ENCODE measurements at places on chromosomes 4 and X.

- DNase-seq, result no peak
Measured at GRCh38 chr4:6689506-6689960, 4.1 kb upstream of the S100P start.

- DNase-seq, result no peak
Measured at GRCh38 chrX:16628946-16629595, 20.9 kb upstream of the S100G start.

DNA sequence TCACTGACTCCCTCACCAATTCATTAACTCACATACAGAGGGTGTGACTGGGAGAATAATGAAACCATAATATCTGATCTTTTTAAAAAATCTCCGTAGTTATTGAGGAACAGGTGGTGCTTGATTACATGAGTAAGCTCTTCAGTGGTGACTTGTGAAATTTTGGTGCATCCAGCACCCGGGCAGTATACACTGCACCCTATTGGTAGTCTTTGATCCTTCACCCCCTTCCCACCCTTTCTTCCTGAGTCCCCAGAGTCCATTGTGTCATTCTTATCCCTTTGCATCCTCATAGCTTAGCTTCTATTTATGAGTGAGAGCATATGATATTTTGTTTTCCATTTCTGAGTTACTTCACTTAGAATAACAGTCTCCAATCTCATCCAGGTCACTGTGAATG, 1143.8 kb downstream of the PCDH19 start:
- DNase-seq, result no peak

DNA sequence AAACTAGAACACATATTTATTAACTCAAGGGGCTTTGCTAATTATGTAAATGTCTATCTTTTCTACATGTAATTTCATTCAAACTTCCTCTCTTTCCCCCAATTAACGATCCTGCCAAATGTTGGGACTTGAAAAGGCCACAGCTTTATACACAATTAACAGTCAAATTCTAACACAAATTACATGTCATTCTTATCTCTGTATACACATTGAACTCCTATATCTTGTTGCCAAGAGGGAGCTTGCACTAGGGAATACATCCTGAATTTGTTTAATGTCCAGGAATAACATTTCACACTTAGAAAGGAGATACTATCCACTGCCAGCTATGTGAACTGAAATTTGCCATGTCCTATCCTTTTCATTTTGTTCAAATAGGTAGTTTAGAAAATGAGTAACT, 38.9 kb upstream of the MAB21L2 start:
- DNase-seq, result no peak

- no peak for DNase-seq
Measured at GRCh38 chrX:130173190-130173895, 1.6 kb downstream of the RAB33A start.

DNA sequence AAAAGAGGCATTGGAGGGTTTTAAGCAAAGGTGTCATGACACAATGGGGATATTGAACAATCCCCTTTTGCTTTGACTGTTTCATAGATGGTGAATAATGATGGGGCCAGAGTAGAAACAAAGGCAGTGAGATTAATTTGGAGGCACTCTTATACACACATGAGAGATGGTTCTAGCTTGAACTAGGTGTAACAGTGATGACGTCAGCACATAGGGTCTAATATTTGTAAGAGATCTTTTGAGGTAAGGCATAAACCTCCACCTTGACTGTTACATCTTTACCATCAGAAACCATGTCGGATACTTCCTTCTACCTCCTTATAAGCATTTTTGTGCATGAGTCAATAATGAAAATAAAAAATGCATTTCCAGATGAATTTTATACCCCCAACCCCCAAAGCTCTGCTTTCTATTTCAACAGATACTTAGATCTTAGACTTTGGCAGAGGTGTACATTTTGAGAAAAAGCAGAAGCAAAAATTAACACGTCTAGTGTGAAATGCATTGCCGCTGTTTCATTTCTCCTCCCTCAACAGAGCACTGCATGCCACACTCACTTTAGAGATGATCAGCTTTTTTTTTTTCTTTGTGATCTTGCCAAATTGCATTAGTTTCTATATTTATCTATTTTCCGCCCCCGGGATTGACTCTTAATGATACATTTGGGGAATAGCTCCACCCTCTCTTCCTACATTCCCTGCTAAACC, 87.2 kb downstream of the HS3ST1 start:
- no peak for DNase-seq

- DNase-seq, result no peak
Measured at GRCh38 chr4:186666750-186667149, 56.9 kb downstream of the FAT1 start.

- DNase-seq, result no peak
Measured at GRCh38 chr4:155711556-155711955, 44.9 kb downstream of the GUCY1A1 start.

DNA sequence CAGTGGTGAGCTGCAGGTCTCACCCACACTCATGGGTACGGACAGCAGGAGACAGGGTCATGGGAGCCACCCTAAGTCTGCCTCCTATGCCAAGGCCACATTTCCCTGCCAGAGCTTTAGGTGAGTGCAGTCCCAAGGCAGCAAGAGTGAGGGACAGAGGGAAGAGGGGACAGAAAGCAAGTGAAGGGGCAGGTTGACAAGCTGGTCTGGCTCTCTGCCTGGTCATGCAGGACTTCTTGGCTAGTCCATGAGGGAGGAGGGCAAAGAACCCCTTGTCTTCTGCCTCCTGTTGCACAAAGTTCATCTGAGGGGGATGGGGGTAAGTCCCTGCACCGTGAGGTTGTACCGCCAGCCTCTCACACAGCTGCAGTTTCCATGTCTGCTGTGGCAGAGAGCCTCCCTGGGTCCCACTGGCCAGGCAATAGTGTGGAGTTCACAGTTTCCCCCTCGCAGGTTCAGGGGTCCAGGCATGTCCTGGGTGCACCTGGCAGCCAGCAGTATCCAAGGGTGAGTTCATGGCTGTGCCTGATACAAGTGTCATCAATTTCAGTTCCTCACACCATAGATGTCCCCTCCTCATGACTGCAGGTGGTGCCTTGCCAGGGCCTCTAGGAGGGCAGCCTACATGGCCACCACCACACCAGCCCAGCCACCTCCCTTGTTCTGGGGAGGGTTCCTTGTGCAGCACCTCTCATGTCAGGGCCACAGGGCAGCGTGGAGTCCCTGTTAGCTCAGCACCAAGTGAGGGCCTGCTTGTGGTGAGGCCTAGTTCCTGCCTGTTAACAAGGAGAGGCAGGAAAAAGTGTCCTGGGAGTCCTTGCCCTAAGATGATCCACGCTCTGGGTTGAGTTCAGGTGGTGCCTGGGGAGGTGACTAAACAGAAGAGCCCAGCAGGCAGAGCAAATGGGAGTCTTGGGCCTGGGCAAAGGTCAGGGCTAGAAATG, 72.5 kb downstream of the ADRA2C start:
- no peak for DNase-seq

DNA sequence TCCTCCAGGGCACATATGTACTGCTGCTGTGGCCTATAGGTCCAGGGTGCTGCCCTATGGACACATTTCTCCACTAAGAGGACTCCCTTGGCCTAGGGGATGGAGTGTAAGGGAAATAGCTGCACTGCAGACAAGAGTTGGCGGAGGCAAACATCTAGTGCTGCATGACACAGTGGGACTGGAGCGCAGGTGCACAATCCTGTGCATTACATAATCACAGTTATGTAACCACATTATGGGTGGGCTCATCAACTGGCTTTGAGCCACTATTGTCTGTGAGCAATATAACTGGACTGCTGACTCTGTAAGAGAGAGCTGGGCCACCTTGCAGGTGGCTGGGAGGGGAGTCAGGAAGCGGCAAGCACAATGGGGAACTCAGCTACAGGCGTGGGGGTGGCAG, 3.2 kb upstream of the TIGD2 start:
- no peak for DNase-seq

- DNase-seq, result no peak
Measured at GRCh38 chrX:53716328-53717088, 30.0 kb upstream of the HUWE1 start.

DNA sequence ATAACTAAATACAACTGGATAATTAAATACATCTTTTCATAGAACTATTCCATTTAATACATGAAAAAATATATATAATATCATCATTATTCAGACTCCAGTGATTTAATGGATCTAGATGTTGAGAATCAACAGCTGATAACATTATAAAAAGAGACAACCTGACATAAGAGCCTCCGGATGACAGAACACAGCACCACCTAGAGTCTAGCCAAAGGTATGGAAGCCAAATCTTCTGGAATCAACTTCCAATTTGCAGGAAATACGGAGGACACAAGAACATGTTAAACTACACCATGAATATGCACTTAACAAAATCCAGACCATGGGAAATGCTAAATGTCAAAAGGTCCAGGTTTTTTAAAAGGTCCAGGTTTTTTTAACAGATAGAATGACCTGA, 55.0 kb downstream of the LRBA start:
- no peak for DNase-seq

DNA sequence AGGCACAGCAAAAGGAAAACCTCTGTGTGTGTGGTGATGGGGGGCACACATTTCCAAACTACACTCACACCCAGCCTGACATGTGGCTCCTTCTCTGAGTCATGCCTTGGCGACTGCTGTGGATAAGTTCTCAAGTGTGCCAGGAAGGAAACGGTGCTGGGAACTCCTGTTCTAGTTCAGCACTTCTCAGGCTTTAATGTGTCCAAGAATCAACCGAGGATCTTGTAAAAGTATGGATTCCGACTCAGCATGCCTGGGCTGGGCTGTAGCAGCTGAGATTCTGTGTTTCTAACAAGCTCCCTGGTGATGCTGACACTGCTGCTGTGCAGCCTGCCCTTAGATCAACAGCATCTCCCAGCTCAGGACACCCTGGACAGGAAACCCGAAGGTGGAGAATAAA, 20.2 kb downstream of the CLNK start:
- DNase-seq, result no peak

DNA sequence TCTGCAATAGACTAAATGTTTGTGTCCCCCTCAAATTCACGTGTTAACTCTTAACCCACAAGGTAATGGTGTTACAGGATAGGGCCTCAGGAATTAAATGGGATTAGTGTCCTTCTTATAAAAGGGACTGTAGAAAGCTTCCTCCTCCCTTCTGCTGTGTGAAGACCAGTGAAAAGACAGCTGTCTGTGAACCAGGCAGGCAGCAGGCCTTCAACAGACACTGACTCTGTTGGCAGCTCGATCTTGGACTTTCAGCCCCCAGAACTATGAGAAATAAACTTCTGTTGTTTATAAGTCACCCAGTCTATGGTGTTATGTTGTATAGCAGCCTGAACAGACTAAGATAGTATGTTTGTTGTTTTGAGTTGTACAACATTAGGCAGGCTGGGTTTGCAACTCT, 208.1 kb downstream of the GBA3 start:
- DNase-seq, result no peak

DNA sequence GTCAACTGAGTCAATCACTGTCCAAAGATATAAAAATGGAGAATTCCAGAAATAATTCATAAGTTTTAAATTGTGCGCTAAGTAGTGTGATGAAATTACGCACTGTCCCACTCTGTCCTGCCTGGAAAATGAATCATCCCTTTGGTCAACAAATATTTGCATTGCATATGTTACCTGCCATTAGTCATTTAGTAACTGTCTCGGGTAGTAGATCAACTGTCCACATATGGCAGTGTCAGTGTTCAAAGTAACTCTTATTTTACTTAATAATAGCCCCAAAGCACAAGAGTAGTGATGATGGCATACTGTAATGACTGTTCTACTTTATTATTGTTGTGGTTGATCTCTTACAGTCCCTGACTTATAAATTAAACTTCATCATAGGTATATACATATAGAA, 3.4 kb downstream of the YTHDC1 start:
- DNase-seq, result no peak

DNA sequence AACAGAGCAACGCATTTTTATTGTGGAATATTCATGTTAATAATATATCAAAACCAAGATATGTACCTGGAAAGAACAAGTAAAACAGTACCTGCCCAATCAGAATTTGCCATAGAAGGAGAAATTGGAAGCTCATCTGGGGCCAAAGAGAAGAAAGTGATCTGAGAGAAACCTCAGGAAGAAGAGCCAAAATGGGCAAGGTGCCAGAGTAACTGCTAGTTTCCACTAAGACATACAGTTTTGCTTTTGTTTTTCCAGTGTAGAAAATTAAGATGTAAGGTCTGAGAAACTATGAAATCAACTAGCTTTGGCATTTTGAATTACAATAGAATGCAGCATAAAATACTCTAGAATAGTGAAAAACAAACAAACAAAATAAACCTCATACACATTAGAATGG, 2201.2 kb downstream of the ARAP2 start:
- DNase-seq, result no peak

- no peak for DNase-seq
Measured at GRCh38 chr4:186622788-186623464, 67.6 kb upstream of the MTNR1A start.

- no peak for DNase-seq
Measured at GRCh38 chr4:55358668-55359067, 12.6 kb downstream of the SRD5A3 start.

GRCh38 chrX:37314531-37314930, 34.6 kb upstream of the PRRG1 start:
- no peak for DNase-seq

GRCh38 chrX:56974408-56974807, 20.9 kb downstream of the SPIN3 start:
- DNase-seq, result no peak

DNA sequence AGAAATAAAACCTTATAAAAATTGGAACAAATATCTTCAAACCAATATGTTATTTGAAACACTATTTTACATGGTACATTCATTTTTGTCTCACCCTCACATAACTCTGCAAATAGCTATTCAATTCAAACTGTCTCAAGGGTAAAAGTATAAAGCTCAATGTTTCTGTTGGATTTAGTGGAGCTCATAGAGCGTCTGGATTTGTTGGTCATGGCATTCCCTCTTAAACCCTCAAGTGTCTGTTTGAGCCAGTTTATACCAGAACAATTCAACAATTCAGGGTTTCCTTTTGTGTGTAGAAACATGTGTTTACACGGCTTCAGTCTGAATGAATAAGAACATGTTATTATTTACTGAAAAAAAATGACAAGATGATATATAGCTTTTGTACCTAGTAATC, 161.6 kb downstream of the PCDH18 start:
- DNase-seq, result no peak

DNA sequence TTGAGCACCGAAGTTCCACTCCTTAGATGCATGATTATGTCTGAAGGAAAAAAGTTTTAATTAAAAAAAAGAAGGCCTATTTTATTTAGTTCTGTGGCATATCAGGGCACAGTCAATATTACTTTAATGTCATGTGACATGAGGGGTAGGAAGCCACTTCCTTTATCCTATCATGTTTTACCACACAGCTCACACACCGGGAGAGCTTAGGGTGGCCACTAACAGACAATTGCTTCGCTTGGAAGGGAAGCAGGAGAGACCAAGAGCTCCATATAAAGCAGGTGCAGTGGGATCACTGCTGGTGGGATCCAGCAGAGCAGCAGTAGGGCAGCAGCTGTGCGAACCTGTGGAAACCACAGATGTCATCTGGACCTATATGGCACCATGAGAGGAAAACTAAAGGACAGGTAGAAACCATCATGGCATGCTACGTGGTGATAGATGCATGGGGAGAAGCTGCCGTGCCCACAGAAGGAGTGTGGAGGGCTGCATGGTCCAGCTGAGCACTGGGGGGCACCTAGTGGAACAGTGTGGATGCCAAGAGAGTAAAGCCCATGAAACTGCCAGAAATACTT, 52.0 kb downstream of the DTHD1 start:
- no peak for DNase-seq

- no peak for DNase-seq
Measured at GRCh38 chrX:134244043-134244442, 7.1 kb downstream of the CCDC160 start.
